Stimulated activated naive CD8-positive, alpha-beta T cell treated with anti-CD3 and anti-CD28 coated beads, Interleukin-15, Interleukin-2, amounts not matched to agents 100 U/mL and 50 U/mL, for 24 hours (primary cell): ENCODE measurements at places on chromosomes 6 and 20.

GRCh38 chr6:106170030-106170791, 84.1 kb downstream of the PRDM1 start:
- DNase-seq = no peak

DNA sequence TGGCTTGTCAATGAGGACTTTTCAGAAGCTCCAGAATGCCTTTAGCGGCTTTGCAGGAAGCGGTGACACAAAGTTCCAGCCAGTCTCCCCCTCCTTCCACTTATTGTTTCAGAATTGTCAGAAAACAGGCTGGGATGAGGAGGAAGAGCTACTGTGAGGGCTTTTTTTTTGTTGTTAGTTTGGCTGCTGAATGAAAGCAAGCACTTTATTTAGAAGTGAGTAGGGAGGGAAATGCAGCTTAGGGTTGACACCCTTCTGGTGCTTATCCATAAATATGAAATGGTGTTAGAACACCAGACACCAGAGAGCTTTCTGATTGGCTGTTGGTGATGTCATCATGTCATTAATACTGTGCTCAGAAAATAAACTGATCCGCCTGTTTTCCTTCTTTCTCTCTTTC, 251.5 kb downstream of the SOX4 start:
- no peak for DNase-seq

DNA sequence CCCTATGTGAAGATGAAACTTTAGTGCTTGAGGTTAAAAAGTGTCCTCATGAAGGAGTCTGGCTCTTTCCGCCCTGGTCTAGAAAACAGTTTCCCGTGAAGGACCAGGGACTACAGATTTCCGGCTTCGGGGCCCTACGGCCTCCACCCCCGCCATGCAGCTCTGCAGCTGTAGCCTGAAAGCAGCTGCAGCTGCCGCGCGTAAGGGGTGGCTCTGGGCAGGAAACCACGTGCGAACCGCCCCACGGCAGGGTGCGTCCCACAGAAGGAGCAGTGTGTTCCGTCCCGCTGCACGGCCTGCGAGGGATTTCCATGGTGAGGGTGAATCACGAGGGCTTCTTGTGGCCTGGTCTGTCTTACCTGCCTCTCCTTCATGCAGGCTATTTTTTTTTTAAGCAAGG, 117.0 kb downstream of the ERMARD start:
- DNase-seq = peak; percentile 52

GRCh38 chr6:119340796-119341487, 8.6 kb downstream of the MAN1A1 start:
- DNase-seq = no peak
